Frontal cortex (tissue), 4 donors: ENCODE measurements at places on chromosomes 1 and 21. TPM values are rescaled to one million over a fixed set of nuclear protein-coding genes. Genes with fewer than 3 reads are reported as not detected.

The NES gene
- total RNA-seq, result 43.2 TPM

The RBP7 gene
- total RNA-seq, result not detected

The RNU1-1 gene
- total RNA-seq, result under 0.01 TPM

The BCL2L15 gene
- 0.82 TPM for total RNA-seq

The PCBP3 gene
- total RNA-seq, result 7.3 TPM

The FCRL2 gene
- not detected for total RNA-seq

The FOXD2 gene
- total RNA-seq, result under 0.01 TPM

The MRPL20 gene
- total RNA-seq, result 54.6 TPM

The CHI3L2 gene
- total RNA-seq, result 0.41 TPM

The OPTC gene
- not detected for total RNA-seq

The ESPN gene
- total RNA-seq, result not detected

The KRTAP19-3 gene
- total RNA-seq, result not detected

The PPFIA4 gene
- 12.6 TPM for total RNA-seq

The PLPPR4 gene
- 168 TPM for total RNA-seq

The OR2T35 gene
- under 0.01 TPM for total RNA-seq

The ZNF593OS gene
- not detected for total RNA-seq

The PRAMEF20 gene
- not detected for total RNA-seq
